Stimulated activated CD8-positive, alpha-beta memory T cell treated with anti-CD3 and anti-CD28 coated beads, Interleukin-2, amount 100 ng/mL, for 1 hour (primary cell): ENCODE measurements at places on chromosomes 16 and 17.

DNA sequence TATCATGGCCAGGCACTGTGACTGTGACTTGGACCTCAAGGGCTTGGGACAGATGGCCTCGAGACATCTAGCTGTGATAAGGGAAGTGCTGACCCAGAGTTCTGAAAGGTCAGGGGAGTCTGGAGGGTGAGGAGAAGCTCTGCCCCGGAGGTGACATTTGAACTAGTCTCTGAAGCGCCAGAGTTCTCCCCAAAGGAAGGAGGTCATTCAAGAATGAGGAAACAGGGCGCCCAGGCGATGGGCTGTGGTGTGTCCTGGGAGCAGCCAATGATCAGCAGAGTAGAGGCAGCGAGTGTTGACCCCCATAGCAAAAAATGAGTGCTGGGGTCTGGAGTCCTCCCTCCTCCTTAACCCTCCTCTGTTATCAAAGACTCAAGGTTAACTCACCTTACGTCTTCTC lies 4.9 kb downstream of the STARD3 start:
- no peak for DNase-seq

- DNase-seq: no peak
Observed at GRCh38 chr17:5785867-5786509, 201.7 kb upstream of the NLRP1 start.

- no peak for DNase-seq
Observed at GRCh38 chr16:48687421-48688038, 77.5 kb upstream of the N4BP1 start.

GRCh38 chr16:70795296-70795912 lies 5.6 kb downstream of the VAC14 start:
- no peak for DNase-seq

- DNase-seq: no peak
Observed at GRCh38 chr17:48023400-48024148, 14.0 kb downstream of the COPZ2 start.

GRCh38 chr16:21064203-21064602 lies 86.4 kb downstream of the DNAH3 start:
- no peak for DNase-seq

DNA sequence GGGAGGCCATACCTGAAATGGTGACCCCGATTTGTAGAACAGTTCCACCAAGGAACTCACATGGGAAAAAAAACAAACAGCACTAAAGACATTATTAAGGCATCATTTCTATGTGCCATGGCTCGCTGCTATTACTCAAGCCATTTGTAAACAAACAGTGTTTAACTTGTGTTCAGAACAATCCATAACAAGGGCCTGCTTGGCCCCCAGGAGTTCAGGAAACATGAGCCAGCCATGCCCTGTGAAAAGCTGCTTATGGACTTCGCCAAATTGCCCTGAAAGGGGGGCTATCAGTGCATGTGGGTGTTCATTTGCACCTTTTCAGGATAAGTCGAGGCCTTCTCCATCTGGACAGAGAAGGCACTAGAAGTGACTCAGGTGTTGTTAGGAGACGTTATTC lies 8.0 kb downstream of the POLR3K start:
- no peak for DNase-seq

- no peak for DNase-seq
Observed at GRCh38 chr17:37818689-37819088, 73.8 kb upstream of the HNF1B start.

- no peak for DNase-seq
Observed at GRCh38 chr17:50559674-50560184, 786 bp upstream of the CACNA1G start.

- no peak for DNase-seq
Observed at GRCh38 chr17:44967026-44967906, 837 bp downstream of the C1QL1 start.

DNA sequence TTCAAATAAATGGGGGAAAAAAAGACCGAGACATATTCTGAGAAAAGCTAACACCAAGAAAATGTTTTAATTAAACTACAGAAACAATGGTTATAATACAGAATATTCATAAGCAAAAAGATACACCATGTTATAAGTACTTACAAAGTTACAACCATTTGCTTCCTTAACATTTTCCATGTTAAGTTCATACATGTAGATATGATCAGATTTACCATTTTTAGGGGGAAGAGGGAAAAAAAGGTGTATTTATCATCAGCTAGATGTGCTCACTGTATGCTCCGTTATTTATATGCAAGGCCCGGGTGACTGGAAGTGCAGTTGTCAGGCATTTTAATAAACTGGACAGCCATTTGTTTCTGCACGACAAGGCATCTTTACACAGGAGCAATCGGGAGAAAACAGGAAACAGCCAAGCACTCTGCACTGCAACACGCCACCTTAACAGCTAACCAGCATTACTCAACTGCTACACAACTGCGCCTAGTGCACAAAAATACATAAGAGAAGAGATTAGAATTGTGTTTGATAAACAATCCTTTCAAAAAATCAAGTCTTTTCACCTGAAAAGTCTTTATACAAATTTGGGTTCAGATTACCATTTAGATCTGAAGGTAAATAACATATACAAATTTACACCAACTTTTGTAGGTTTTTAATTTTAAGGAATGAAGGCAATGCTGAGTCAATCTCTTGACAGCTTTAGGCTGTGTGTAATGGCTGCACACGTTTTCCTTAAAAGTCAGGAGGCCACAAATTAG lies 2.9 kb downstream of the SRSF2 start:
- DNase-seq: no peak

DNA sequence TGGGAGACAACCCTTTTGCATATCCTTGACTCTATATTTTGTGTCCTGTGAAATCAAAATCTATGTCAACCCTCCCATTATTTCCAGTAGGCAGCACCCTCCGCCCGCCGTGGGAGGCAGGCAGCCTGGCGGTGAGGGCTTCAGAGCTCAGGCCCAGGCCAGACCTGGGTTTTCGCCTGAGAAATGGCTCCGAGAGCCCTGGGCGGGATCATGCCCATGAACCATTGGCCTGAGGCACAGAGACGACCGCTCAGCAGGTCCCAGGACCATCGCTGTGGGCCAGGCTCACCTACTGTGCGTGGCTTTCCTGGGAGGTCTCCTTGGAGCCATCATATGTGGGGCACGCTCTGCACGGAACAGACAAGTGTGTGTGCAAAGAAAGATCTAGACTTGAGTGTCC lies 6.3 kb upstream of the SLC38A8 start:
- DNase-seq: no peak

GRCh38 chr16:63981639-63982038 lies 1140.2 kb downstream of the CDH11 start:
- DNase-seq: no peak

DNA sequence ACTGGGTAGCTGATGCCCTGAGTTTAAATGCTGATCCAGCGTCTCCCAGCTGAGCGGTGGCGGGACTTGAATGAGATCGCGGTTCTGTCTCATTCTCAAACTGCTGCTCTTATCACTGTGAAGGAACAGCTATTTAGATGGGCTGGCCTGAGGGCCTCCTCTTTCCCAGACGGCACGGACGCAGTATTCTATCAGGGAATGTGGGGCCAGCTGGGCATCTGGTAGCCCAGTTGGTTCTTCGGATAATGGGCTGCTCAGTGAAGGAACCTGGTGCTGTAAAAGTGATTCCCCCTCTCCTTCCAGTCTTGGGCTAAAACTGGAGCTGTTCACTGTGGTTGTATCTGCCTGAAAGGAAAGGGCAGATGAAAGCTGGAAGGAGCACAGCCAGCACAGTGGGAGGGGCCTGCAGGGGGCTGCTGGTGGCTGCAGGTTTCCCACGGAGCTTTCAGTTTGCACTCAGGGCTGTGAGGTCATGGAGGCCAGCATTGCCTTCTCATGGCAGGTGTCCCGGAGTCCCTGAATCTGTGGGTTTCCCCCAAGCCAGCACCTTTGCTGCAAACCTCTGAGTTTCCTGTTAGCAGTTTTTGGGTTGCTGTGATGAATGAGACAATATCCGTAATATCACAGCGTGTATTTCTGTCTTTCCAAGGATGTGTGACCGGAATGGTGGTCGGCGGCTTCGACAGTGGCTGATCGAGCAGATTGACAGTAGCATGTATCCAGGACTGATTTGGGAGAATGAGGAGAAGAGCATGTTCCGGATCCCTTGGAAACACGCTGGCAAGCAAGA lies 3.6 kb downstream of the IRF8 start:
- DNase-seq: no peak

GRCh38 chr17:58318065-58318481 lies 10.5 kb downstream of the TSPOAP1 start:
- DNase-seq: no peak

GRCh38 chr16:89120921-89121351 lies 27.3 kb downstream of the ACSF3 start:
- DNase-seq: no peak

DNA sequence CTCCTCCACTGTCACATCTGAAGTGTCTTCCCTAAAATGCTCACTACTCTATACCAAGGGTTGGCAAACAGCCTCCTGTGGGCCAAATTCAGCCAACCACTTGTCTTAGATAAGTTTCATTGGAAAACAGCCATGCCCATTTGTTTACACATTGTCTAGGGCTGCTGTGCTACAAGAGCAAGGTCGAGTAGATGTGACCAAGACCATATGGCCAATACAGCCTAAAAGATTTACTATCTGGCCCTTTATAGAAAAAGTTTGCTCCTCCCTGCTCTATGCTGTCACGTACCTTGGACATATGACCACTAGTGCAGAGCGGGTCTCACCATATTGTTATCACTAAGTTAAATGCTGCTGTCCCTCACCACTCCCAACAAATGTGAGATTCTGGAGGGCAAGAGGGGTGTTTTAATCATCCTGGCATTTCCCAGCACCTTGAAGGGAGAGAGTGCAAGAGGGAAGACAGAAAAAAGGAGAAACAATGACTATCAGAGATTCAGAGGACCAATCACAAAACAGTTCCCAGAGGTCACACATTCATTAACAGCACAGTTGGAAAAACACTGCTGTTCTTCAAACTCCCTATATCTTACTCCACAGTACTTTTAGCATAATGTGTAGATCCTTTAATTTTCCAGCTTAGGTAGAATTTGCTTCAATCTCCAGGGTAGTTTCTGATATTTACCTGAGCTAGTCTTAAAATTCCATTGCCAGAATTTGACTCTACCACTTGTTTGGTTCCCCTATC lies 13.2 kb downstream of the LSM12 start:
- DNase-seq: no peak

- no peak for DNase-seq
Observed at GRCh38 chr16:66065925-66066324, 300.6 kb upstream of the CDH5 start.

DNA sequence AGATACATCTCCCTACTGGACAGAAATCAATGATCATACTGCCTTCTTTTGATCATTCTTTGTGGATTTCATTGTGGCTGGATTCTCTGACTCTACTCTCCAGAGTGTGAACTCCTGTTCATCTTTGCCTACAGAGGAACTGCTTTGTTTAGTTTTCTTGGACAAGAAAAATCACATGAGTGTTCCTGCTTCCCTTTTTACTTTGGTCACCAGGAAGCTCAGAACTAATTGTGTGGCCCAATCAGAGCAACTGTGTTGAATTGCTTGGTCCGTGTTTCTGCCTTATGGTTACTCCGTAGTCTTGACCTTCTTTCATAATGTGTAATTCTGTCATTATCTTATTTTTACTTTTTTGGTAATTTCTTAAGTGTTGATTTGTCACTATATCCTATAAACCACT lies 97.0 kb downstream of the MAF start:
- no peak for DNase-seq

- no peak for DNase-seq
Observed at GRCh38 chr17:35730400-35731005, 936 bp upstream of the RASL10B start.

DNA sequence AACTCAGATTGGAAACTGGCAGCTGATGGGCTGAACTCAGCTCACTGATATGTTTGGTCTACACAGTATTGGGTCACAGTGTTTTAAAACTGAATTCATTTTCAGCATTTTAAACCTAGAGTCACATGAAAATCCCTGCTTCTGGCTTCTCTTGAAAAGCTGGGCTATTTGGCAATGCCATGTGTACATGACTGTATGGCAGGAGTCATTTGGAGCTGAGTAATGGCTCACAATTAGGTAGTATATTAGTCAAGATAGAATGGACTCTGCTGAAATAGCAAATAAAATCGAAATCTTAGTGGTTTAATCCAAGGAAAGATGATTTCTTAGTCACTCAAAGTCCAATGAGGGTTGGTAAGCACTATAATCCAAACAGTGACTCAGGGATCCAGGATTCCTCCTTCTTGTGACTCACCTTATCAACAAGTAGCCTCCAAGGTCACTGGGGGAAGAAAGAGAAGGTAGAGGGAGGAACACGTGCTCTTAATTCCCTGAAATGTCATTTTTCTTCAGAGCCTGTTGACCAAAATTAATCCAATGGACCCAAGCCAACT lies 13.9 kb upstream of the PMP22 start:
- DNase-seq: no peak

DNA sequence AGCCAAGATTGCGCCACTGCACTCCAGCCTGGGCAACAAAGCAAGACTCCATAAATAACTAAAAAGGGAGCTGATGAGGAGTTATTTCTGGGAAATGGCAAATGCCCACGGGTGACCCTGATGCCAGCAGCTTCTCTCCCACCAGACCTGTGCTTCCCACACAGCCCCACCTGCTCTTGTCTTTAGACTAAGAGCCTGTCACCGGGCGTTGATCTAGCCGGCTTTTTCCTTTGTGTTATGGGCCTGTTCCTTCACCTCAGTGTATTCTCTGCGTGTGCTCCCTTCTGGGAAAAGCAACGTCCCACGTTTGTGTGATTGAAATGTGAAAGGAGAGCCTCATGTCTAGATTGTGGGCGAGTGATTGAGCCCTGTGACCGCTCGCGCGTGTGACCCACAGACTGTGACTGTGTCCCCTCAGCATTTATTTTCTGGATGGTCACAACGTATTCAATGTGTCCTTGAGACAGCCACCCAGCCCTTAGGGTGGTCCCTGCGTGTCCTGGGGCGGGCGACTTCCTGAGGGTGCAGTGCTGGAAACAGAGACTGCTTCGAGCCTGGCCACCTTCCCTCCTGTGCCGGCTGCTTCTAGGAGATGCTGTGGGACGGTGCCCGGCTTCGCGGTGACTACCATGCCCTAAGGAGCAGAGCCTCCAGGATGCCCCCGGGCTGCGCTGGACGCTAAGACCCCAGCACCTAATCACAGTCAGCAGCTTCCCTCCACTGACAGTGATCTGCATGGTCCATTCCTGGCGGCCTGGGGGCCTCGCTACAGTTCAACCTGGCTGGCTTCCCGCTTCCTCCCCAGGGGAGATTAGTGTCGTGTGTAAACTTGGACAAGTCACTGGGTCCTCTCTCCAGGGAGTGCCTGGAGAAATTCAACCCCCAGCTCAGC lies 7.8 kb upstream of the RNPS1 start:
- no peak for DNase-seq

- DNase-seq: no peak
Observed at GRCh38 chr16:11342021-11342855, 3.0 kb upstream of the RMI2 start.

GRCh38 chr16:31108035-31108793 lies at the start of gene BCKDK:
Gene BCKDK, plus strand, starts transcription at chr16:31108386. Its CDS starts 838 bp downstream, at chr16:31109224.
- peak; percentile 27 for DNase-seq

- no peak for DNase-seq
Observed at GRCh38 chr16:86661706-86662105, 83.4 kb downstream of the FOXL1 start.

- DNase-seq: no peak
Observed at GRCh38 chr17:36545077-36545464, 352 bp downstream of the GGNBP2 start.

- no peak for DNase-seq
Observed at GRCh38 chr16:87229230-87230188, 87.7 kb downstream of the C16orf95 start.

- no peak for DNase-seq
Observed at GRCh38 chr16:47019568-47019967, 46.1 kb upstream of the DNAJA2 start.

GRCh38 chr17:8828517-8828875 lies 29.3 kb upstream of the MFSD6L start:
- no peak for DNase-seq
